ENCODE measurements at places on chromosomes 4 and X.
A peak's percentile ranks its signal among the peaks of the same experiment; 100 is the strongest.

DNA sequence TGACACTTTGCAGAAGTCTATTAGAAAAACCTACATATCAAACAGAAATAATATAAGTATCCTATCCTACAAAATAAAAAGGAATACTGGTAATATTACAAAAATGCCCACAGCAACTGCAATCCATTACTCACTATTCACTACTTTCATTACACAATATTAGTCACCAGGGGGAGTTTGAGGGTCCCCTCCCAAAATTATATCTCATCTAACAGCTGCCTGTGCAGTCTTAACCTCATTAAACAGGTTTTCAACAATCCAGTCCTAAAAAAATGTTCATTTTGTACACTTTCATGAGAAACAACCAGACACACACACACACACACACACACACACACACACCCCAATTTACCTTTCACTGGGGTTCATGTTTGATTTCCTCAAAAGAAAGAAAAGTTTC lies 2.9 kb downstream of the CLOCK start:
- peak; percentile 17 for DNase-seq

- peak; percentile 84 for DNase-seq
These were observed 11.4 kb downstream of the KLF3 start for GRCh38 chr4:38675146-38676121.

GRCh38 chr4:132557660-132558059 lies 591.4 kb upstream of the PCDH10 start:
- peak; percentile 66 for DNase-seq

GRCh38 chr4:185841451-185841850 lies 29.5 kb upstream of the SORBS2 start:
- DNase-seq = no peak

- DNase-seq = no peak
These were observed 33.8 kb upstream of the EGFL6 start for GRCh38 chrX:13535376-13536165.

DNA sequence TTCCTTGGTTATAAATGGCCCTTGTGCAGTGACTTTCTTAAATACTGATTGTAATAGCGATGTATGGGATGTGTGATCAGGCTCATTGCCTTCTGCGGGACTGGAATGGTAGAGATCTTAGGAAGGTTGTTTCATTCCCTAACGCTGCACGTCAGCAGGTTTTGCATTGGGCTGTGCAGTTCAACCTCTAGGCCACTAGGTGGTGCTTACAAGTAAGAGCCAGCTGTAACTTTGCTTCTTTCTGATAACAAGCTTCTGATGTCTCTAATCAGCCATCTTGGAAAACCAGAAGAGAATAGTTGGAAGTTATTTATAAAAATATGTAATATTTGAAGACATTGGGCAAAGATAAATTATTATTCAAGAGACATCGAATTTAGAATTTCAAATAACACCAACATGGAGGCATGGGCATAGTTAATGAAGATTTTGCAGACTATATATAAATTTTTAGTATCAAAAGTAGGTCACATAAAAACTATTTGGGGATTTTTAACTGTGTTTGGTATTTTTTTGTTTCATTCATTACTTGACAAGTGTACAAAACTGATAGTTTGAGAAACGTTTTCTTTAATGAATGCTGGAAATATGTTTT lies 339.7 kb upstream of the PCDH7 start:
- peak; percentile 88 for DNase-seq

- DNase-seq = no peak
These were observed 324.2 kb downstream of the MAPK10 start for GRCh38 chr4:86035688-86036087.

DNA sequence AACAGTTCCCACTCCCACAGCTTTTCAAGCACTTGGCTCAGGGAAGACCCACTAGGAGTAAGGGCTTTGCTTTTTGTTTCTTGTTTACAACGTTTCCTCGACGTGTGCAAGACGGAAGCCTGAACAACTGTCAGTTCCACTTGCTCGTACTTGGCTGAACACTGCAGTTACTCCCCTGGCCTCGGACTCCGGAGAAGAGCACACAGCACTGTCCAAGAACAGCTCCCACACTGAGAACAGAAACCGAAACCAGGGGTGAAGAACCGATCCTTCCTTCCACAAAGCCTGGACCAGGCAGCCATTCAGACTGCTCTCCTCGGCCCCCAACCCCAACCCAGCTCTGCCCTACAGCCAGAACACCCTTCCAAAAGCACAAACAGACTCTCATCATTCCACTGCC lies 25.5 kb downstream of the IRF2 start:
- DNase-seq = no peak

GRCh38 chr4:185265942-185266341 lies 56.5 kb downstream of the SNX25 start:
- peak; percentile 86 for DNase-seq

DNA sequence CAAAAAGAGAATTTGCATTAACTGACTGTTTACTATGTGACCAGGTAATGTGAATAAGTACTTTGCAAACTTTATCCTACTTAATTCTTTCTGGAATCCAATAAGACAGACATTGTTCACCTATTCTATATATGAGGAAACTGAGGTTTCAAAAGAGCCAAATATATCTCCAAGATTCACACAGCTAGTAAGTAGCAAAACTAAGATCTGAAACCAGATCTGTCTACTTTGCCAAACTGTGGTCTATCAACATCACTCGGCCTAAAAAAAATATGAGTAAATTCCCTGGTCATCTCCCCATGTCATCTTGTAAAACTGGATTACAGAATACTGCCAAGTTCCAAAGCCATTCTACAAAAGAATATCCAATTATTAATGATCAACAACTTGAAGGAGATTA lies 52.8 kb downstream of the ANAPC10 start:
- DNase-seq = no peak

- DNase-seq = no peak
These were observed at the start of gene SLC4A4 for GRCh38 chr4:71338846-71339593. SLC4A4 (plus strand) TSS chr4:71339020.

DNA sequence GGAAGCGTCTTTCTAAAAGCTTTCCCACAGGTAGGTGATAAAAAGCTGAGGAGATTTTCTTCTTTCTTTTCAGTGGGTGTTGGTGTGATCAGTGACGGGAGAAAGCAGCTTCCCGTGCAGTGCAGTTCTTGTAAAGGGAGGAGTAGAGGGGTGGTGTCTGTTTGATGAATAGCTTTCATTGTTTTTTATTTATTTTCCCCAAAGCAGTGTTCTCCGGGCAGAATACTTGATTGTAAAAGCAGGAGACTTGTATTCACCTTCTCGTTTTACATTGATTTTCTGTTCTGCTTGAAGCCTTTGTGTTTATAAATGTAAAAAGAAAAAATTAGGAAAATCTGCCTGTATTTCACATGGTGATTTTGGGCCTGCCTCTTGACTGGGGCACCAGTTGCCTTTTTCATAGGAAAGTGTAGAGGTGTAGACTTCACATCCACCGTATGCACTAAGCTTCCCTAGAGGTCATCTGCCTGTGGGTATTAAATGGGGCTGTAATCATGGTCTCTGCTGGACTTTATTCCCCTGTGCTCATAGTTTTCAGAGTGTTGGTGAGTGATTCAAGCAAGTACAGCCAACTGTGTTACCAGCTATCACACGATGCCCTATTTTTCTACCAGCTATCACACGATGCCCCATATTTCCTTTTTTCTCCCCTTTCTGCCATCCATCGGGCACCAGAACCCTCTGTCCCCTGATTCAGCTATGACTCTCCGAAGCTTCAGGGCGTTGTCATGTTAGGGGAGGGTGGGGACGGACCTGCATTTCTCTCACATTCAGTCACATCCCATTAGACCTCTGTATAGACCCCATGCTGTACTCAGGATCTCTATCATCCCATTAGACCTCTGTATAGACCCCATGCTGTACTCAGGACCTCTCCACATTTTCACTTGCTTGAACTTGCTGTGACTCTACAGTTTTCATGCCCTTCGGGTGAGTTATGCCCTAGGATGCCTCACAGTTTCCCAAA lies 526.5 kb downstream of the TRIML1 start:
- no peak for DNase-seq

DNA sequence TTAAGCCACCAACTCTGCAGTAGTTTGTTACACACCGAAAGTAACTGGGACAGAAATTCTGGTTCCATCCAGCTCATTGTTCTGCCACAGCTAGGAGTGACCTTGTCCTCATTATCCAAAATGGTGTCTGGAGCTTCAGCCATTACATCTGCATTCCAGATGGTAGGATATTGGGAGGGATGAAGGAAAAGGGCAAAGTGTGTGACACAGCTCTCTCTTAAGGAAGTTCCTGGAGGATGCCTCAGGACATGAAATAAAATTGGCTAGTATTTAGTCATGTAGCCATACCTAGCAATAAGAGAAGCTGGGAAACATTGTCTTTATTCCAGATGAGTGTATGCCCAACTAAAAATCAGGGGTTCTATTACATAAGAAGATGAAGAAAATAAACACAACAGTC lies 262.0 kb downstream of the BCOR start:
- DNase-seq = no peak

DNA sequence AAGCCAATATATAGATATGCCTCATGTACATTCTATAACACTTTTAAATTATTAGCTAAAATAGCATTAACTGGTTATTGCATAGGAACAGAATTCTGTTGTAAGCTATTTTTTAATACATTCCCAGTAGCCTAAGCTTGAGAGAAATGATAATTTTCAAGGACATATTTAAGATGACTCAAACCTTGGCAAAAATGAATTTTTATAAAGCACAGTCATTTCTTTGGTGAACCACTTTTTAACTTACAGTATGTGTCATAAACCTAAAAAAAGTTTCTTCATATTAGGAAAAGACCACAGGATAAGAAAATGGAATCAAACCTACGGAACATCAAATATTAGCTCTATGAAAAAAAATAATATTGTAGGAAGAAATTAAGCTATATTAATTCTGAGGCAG lies 986.3 kb downstream of the STIM2 start:
- no peak for DNase-seq

DNA sequence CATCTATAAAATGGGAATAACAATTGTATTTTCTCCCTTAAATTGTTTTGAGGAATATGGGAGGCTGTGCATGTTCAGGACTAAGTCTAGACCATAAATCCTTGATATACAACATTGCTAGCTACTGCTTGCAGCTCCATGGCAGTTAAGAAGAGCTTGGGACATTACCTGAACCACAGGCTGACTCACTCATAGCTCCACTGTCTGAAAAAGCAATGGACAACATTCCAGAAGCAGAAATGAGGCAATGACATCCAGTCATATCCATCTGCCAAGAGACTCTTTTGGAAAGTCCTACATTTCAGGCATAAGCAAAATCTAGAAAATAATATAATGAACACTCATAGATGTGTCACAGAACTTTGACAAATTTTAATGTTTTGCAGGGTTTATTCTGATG lies 167.3 kb upstream of the LEF1 start:
- no peak for DNase-seq

DNA sequence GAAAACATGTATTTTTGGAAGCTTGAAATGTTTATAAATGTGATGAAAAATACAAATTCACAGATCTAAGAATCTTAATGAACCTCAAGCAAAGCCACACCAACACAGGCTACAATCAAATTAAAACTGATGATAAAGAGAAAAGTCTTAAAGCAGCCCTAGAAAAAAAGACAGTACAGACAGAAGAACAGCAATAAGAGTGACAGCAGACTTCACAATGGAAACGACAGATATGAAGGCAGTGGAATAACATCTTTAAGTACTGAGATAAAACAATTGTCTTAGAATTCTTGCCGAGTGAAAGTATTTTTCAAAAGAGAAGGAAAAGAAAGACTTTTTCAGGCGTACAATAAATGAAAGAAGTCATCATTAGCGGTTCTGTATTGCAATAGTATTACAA lies 423.6 kb upstream of the LCORL start:
- DNase-seq = no peak

DNA sequence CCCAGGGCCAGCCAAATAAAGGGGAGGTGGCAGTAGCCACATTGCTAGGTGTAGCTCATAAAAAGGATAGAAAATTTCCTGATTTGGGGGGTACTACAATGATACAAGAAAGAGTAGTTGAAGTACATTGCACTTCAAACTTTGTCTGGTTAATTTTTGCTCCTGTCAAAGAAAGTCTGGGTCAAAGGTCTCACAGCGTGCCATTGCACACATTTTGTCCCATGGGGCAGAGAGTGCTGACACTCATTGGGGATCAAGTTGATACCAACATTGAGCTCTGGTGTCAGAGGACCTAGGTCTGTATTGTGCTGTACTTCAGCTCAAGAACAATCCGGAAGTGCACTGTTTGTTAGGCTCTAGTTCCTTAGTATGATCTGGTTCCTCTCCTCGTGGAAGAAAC lies 229.2 kb upstream of the AGTR2 start:
- no peak for DNase-seq

DNA sequence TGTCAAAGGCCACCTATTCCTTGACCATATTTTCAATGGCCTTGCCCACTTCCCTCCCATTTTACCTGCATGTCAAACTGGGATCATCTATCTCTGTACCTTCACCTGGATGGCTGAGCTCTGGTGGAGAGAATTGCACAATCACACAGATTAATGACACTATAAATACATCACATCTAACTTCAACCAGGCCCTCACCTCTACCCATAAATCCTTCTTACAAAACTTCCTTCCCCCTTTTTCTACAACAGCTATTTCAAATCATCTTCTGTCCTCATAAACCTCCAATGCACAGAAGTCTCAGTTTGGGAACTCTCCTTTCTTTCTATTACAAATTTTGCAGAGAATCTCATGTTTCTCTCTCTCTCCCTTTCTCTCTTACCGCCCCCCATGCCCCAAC lies 9.2 kb downstream of the PALLD start:
- no peak for DNase-seq

DNA sequence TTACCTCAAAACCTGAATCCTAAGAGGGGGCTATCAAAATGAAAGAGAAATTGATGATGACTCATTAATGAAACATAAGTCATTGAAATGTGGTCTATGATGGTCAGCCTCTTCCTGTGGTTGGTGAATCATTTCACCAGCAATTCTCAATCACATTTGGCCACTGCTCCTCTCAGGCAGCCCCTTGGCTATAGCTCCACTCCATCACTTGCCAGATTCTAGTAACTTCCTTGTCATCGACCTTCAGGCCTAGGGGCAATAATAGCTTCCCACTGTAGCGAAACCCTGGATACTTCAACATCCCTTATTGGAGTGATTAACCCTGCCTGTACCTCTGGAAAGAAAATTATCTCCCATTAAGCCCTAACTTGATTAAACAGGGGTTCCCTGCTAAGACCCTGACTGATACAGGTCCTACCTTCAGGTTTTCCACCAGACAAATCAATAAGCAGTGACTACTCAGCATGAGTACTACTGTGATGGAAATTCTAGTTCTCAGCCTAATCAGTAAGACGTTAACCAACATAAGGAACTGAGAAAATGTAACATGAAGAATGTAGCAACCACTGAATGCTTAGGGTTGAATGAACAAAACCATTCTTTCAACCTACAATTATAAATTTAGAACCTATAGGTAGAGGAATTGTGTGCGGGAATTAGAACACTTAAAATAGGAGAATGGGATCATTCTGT lies 30.4 kb downstream of the ADH7 start:
- peak; percentile 5 for DNase-seq

GRCh38 chr4:57553728-57554127 lies 443.5 kb upstream of the IGFBP7 start:
- DNase-seq = no peak

All from mesendoderm (in vitro differentiated cells).